Heart right ventricle (tissue), 16 donors: ENCODE measurements at places on chromosomes 16 and 17.

- DNase-seq: no peak
These were observed 182.8 kb upstream of the ELAC2 start for GRCh38 chr17:13200671-13201070.

DNA sequence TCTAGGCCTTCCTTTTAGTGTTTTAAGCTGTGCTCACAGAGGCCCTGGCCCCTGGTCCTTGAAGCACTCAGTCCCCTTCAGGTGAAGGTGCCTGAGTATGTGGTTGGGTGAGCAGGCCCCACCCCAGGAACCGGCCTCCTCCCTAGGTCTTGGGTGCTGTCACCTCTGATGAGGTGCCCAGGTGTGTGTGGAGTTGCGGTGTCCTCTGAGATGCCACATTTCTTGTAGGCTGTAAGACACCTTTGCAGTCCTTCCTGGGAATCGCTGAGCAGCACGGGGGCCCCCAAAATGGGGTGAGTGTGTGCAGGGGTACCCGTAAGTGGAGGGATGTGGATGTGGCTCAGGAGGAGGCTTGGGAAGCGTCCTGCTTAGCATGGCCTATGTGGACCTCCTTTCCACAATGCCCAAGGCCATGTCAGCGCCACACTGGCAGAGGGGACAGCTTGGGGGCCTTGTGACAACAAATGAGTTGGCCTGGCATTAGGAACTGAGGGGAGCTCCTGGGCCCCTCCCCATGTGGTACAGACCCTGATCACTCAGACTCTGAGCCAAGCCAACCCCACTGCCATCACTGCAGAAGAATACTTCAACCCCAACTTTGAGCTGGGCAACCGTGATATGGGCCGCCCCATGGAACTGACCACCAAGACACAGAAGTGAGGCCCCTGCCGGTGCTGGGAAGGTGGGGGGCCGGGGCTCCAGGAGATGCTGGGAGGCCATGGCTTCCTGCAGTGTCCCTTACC lies 11.2 kb downstream of the CORO6 start:
- no peak for DNase-seq

GRCh38 chr16:22627043-22627442 lies 116.4 kb downstream of the NPIPB5 start:
- DNase-seq: no peak

- peak; percentile 52 for DNase-seq
These were observed 186.7 kb downstream of the MSI2 start for GRCh38 chr17:57442914-57443571.

GRCh38 chr17:69245617-69246016 lies 17.0 kb upstream of the ABCA10 start:
- no peak for DNase-seq

GRCh38 chr17:5580969-5581368 lies 3.3 kb downstream of the NLRP1 start:
- DNase-seq: no peak

DNA sequence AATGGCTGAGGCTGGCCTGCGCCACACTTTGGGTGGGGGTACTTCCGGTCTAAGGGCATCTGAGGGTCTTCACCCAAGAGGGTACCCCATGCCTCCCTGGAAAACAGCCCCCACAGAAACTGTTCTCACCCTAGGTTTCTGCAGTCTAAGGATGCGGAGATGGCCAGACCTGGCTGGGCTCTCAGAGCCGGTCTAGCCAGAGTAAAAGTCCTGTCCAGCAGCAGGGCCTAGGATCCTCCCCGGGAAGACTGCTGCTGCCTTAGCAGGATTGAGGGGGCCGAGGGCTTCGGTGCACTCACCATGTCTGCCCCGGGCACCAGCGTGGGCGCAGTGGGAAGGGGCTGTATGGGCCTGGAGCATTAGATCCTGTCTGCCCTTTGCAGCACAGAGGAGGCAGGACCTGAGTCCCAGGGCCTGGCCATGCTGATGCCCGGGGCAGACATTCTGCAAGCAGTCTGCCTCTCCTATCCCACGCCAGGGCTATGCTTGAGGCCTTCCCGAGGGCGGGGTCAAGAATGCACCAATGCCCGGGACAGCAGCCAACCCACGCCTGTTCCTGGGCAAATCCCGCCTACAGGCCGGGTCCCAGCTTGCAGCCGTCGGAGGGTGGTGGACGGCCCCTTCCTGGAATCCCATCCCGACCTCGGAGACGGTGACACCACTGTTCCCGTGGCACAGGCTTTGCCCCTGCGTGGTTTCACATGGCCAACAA lies 54.7 kb downstream of the CBFA2T3 start:
- peak; percentile 92 for DNase-seq

DNA sequence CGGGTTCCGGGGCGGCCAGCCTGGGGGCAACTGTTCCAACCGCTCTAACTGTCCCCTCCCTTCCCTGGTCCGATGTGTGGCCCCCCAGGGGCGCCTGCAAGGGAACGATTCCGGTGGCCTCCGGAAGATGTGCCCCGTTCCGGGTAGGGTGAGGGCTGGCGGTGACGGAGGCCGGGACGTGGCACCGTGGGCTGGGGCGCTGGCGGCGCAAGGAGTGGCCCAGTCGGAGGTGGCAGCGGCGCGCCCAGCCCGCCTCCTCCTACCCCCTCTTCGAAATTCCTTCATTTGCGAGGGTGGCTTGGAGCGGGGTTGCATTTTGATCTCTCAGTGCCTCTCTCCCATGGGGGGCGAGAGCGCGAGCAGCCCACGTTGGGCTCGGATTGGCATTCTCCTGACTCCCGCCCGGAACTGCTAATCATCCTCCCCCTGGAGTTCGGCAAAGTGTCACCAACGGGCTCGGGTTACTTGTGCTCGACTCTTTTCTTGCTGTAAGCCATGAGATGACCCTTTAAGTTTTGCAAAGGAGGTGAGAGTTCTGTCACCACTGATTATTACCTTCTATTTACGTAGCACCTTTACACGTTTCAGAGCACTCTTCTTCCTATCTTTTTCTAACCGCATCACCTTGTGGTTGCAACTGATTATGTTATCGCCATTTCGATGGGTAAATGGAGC lies 622 bp downstream of the NDEL1 start:
- peak; percentile 71 for DNase-seq

DNA sequence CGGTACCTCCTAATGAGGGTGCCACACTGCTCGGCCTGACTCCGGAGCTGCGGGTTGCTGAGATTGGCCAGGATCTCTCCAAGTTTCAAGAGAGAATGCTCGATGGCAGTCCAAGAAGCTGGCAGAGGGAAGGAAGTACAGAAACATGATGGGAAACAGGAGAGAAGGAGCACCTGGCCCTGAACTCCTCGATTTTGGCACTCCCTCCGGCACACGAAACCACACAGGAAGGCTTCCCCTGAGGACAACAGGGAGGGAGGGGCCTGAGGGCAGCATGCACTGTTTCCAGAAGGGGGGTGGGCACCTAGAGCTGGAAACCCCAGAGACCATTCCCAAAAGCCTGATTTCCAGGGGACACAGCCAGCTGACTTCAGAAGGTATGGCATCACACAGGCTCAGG lies 18.1 kb downstream of the CSF3 start:
- DNase-seq: no peak

GRCh38 chr17:17536702-17537101 lies 40.5 kb upstream of the RASD1 start:
- no peak for DNase-seq
